ENCODE measurements at places on chromosomes 11 and 22.

GRCh38 chr11:2208691-2209369 is 37.2 kb upstream of the TH start:
- DNase-seq: no peak

DNA sequence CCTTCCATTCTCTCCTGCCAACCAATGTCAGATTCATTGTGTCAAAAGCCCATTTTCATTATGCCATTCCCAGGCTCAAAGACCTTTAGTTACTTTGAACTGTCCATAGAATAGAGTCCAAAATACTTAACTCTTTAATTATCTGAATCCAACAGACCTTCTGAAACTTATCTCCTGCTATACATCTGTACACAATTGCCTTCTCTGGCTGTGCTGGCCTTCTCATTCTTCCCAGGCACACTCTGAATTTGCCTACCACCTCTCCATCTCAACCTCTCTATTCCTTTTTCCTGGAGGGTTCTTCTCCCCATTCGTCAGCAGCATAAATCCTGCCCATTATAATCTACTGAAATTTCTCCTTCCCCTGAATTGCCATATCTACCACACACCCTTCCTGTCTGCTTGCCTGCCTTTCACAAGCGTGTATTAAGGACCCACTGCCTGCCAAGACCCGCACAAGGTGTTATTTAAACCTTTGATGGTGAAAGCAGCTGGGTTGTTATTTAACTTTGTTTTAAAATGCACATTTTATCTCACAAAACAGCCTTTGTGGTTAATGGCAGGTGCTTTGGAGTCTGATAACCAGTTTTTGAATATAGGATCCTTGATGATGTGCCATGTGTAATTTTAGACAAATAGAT is 125.9 kb downstream of the CCDC81 start:
- DNase-seq: no peak

DNA sequence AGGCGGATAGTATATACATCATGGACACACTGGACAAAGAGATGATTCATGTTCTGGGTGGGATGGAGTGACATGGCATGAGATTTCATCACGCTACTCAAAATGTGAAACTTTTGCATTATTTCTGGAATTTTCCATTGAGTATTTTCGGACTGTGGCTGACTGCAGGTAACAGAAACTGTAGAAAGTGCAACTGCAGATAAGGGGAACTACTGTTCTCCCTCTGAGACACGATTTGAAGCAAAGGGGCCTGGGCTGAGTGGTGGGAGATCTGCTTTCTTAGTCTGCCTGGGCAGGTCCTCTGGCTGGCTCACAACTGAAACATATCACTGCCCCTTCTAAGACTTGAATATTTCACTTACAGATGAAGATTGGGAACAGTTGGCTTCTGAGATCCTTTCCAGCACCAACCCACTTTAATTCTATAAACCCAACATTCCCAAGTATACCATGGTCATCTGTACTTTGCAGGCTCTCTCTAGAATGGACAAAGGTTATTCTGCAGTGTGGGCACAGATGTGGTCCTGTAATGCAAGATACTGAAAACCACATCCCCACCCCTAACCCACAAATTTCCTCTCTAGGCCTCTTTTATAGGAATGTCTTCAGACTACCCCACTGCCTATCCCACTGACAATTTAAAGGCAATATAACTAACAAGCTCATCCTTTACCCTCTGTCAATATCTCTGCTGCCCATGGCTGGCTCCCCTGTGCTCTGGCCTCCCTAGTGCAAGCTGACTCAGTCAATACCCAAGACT is 121.1 kb downstream of the KCNC1 start:
- no peak for DNase-seq

- no peak for DNase-seq
Measured at GRCh38 chr11:62433141-62433903, 14.5 kb downstream of the SCGB1A1 start.

DNA sequence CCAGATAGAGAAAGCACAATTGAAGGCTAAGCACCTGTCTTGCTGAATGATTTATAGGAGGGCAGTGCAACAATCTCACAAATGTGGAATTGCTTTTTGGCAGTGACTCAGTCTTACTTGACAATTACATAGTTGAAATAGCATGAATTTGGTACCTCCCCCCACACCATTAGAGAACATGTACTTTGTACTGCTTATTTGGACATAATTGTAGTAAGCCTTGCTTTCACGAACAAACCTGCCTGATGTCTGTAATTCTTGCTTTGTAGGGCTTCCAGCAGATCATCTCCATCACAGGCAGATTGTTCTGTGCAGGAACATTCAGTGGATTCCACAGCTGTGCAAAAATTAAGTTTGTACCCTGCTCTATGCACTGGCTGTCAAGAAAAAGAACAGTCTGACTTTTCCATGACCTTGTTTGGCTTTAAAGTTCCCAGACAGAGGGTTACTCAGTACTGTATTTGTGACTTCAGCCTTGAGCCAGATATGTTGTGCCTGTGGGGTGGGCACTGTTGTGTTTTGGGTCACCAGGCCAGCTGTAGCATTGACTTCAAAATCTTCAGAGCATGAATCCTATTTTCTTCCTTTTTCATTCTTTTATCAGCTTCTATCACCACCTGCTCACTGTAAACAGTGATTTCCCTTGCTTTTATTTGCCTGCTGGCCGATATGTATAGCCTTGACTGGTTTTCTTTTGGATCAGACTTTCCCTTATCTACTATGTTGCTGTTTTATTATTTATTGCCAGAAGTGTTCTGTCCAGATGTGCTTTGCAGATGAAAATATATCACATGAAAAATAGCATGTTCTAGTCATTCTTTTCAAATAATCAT is 941.0 kb upstream of the CHORDC1 start:
- DNase-seq: no peak

- DNase-seq: no peak
Measured at GRCh38 chr11:16434036-16434435, 77.7 kb upstream of the SOX6 start.

- DNase-seq: no peak
Measured at GRCh38 chr11:43282607-43283440, 29.0 kb upstream of the API5 start.

DNA sequence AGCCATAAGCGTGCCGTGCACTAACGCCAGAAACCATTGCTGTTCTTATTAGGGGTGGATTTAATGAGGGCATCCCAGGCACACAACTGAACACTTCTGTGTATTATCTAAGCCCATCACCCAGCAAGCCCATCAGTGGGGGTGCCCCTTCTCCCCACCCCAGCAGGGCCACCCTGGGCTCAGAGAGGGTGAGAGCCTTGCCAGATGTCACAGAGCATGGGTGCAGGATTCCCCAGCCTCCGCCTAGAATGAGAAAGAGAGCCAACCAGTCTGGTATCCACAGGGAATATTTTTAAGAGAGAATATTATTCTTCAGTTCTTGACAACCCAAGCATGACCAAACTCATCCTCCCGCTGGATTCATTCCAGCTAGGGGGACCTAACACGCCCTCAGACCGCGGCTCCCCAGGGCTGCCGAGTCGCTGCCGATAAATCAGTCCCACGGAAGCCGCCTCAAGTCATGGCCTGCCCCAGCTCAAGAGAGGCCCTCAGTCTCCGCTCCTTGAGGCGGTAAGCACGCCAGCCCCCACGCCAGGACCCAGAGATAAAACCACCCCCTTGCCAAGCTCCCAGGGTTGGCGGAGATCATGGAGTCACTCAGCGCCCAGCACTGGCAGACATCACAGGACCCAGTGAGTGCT is 47.2 kb downstream of the MN1 start:
- DNase-seq: no peak

DNA sequence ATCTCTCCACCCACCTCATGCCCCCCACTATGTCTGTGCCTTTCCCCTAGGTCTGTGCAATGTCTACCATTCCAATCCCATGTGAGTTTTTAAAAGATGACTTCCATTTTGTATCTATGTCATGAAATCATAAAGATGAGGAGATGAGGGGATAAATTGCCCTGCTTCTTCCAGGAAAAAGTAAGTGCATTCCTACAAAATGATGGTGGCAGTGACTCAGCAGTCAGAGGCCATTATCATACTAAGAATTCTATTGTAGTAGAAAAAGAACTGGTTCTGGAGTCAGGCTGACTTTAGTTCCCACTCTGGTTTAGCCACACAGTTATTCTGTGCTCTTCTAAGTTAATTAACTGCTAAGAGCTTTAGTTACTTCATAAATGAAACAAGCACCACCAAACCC is 89.6 kb upstream of the API5 start:
- DNase-seq: no peak

GRCh38 chr22:17733466-17733865 is 40.8 kb downstream of the BID start:
- no peak for DNase-seq

GRCh38 chr11:71962428-71963038 is 33.7 kb downstream of the RNF121 start:
- DNase-seq: no peak

DNA sequence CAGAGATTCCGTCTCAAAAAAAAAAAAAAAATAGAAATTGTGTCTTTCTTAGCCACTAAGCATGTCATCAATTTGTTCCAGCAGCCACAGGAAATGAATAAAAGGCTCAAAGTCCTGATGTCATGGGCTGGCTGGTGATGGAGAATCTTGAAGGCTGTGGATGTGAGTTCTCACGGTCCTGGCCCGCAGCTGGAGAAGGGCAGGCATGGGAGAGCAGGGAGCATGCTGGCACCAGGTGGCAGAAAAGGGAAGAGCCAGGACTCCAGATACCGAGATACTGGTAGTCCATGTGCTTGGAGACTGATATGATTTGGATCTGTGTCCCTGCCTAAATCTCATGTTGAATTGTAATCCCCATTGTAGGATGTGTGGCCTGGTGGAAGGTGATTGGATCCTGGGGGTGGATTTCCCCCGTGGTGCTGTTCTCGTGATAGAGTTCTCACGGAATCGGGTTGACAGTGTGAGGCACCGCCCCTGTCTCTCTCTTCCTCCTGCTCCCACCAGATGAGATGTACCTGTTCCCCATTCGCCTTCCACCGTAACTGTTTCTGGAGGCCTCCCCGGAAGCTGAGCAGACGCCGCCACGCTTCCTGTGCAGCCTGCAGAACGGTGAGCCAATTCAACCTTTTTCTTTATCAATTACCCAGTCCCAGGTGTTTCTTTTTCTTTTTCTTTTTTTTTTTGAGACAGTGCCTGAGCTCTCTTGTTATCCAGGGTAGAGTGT is 18.1 kb downstream of the MRGPRD start:
- DNase-seq: no peak

- DNase-seq: no peak
Measured at GRCh38 chr11:131684111-131685060, 314.0 kb downstream of the NTM start.

DNA sequence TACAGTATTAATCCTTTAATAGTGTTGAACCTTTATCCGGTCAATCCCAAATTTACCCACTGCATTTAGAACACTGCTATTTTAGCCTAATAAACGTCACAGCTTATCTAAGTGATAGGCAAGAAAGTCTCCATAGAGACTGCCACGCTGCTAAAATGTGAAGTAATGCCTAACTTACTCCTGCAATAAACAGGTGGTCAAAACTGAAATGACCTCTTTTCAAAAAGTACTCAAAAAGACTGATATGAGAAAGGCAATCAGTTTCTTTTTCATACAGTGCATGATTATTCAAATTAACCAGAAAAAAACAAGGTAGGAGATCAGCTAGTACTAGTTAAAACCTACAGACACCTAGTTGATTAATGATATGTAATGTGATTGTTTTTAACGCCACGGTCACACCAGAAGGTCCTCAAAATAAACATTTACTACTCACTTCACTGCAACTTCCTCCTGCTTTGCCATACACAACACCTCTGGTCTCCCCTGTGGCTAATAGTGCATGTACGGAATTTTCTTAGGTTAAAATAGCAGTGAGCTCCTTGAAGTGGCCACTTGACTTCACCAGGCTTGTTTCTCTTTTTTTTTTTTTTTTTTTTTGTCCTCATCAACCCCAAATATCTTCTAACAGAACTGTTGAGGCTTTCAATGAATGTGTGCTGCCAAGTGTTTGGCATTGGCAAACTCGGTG is 8.8 kb downstream of the ATP5MG start:
- no peak for DNase-seq

GRCh38 chr11:15613789-15614188 is 499.1 kb downstream of the INSC start:
- no peak for DNase-seq

- DNase-seq: no peak
Measured at GRCh38 chr11:2400762-2401435, 349 bp downstream of the TSSC4 start.

- DNase-seq: no peak
Measured at GRCh38 chr11:2838676-2839294, 46.8 kb downstream of the CDKN1C start.

- no peak for DNase-seq
Measured at GRCh38 chr11:105738986-105739795, 129.3 kb downstream of the GRIA4 start.

- DNase-seq: no peak
Measured at GRCh38 chr22:43078522-43078921, 10.7 kb downstream of the TTLL1 start.

- no peak for DNase-seq
Measured at GRCh38 chr11:60305906-60306619, 21.0 kb upstream of the MS4A6E start.

DNA sequence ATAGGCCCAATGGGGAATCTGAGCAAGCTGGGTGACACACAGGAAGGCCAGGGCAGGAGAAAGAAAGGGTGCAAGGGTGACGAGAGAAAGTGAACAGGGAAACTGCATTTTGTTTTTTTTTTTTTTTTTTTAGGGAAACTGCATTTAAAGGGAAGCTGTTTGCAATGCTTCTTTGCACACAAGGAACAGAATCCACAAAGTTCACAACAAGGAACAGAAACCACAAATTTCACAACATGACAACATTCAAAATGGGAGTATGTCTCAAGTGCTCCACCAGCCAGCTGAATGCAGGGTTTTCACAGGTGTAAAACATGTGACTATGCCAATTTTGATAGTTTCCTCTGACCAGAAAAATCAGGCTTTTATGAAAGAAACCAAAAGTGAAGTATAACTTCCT is 6.8 kb upstream of the PLAAT3 start:
- DNase-seq: no peak

GRCh38 chr11:82754410-82754809 is 20.7 kb upstream of the FAM181B start:
- DNase-seq: no peak

- DNase-seq: no peak
Measured at GRCh38 chr11:2378527-2379210, 1.6 kb downstream of the CD81 start.

GRCh38 chr11:65488273-65489034 is 10.4 kb upstream of the MALAT1 start:
- DNase-seq: no peak

GRCh38 chr11:123437236-123437979 is 7.3 kb downstream of the GRAMD1B start:
- DNase-seq: no peak

GRCh38 chr11:19389787-19390303 is 149.1 kb upstream of the E2F8 start:
- no peak for DNase-seq

DNA sequence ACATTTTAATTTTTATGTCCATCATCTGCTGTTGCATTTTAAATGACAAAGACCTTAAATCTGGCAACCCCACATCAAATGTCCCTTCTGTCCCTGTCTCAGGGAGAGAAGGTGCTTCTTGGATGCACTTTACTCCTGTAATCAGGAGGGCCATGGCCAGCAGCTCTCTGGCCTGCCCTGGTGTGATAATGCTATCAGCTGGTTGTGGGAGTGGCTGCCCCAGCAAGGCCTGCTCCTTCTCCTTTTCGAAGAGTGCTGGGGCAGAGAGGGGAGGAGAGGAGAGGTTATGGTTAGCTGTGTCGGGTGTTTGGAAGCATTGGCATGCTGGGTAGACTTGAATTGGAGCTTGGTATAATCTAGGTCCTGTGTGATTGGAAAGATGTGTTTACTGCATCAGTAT is 12.8 kb downstream of the TNRC6B start:
- DNase-seq: no peak

- DNase-seq: peak; percentile 64
Measured at GRCh38 chr11:30423886-30424285, 101.0 kb downstream of the ARL14EP start.
